ENCODE measurements at places on chromosomes 2 and 18.

DNA sequence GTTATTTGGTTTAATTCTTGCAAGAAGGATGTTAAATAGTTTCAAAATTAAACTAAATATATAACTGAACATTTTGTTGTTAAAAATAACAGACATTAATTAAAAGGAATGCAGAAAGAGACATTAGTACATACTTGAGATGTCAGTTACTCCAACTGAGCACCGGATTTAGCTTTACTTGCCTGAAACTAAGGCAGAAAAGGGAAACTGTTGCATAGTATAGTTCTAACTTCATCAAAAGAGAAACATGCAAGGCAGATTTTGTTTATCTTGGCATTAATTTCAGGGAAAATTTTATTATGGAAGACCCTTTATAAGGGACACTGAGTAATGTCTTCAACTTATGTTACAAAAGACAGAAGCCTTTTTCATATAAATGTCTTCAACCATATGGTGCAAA is 218.3 kb downstream of the STK39 start:
- no peak for DNase-seq

DNA sequence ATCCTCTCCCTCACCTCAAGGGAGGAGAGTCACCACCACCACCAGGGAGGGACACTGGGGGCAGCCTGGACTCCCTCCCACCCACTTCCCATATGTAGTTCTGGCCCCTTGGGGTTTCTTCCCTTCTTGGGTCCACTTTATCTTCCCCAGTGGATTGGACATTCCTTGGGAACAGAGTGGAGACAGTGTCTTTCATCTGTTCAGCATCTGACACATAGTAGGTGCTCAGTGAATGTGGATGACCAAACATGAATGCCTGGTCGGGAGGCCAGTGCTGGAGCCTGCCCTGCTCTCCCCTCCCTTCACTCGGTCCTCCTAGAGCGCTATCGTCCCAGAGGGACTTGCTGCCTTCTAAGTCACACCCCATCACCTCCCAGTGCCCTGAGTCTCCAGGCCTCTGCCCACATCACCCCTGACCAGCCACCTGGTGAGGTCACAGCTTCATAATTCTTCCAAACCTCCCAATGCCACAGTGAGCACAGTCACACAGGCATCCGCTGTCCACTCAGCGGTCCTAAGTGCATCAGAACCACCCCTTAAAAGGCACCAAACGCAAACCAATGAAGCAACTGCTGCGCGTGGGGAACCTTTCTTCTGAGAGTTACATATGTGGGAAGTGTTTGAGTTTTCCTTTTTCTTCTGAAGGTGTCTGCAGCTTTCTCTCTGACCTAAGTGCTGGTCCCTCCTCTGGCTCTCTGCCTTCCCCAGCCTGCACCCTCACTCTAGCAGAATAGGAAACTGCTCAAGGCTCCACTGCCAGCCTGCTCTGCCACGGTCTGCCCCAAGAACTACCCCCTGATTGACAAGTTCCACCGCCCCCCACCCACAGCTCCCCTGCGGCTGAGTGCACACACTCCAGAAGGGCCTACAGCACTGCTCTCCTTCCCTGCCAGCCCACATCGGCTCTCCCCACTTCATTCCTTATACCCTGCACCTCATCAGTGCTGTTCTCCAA is 7.2 kb upstream of the SFXN5 start:
- DNase-seq: no peak

DNA sequence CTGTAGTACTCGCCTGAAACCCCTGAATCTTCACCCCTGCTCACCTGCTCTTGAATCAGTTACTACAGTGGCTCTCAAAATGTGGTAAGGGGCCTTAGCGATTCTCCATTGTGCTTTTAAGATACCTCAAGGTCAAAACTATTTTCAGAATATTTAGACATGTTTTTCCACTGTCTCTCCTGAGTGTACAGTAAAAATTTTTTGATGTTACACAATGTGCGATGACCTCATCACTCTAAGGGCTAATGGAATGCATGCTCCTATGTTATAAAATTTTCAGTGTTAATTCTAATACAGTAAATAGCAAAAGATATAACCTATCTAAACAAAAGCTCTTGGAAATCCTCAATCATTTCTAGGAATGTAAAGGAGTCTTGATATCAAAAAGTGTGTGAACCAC is 336.9 kb upstream of the PKDCC start:
- no peak for DNase-seq

- no peak for DNase-seq
Observed at GRCh38 chr2:238699307-238700116, 148.4 kb upstream of the TWIST2 start.

GRCh38 chr2:14635391-14635871 is 2.9 kb downstream of the LRATD1 start:
- DNase-seq: no peak

- no peak for DNase-seq
Observed at GRCh38 chr2:215900203-215900611, 113.1 kb downstream of the MREG start.

DNA sequence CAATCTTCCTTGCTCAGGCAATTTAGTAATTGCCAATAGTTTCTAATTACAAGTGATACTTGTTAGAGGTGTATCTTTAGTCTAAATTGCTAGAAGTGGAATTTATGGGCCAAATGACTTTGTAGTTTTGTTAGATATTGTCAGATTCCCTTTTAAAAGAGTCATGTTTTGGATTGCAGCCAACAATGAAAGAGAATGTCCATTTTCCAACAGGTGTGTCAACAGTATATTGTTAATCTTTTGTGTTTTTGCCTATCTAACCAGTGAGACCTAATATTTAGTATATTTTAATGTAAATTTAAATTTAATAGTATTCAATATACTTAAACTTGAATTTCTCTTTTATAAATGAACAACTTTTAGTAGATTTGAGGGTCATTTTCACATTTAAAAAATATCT is 259.4 kb upstream of the ETAA1 start:
- DNase-seq: no peak

- no peak for DNase-seq
Observed at GRCh38 chr2:168738062-168738461, 64.4 kb upstream of the NOSTRIN start.

DNA sequence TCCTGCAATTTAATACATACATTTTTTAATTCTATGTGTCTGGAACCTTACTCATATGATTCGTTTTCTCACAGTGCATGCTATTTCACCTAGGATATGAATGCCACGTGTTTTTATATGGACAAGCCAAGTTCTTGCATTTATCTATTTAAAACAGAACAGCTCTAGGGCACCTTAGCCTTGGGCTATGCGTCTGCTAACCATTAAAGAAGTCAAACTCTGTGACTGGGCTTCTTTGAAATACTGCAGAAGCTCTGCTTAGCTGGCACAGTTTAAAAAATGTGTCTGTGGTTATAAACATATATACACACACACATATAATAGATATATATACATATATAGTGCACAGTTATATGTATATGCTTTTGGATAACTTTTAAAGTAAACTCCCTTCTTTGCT is 890.8 kb upstream of the KLHL29 start:
- DNase-seq: no peak

- DNase-seq: no peak
Observed at GRCh38 chr2:658426-658825, 18.8 kb downstream of the TMEM18 start.

- no peak for DNase-seq
Observed at GRCh38 chr2:195683174-195683573, 26.1 kb downstream of the SLC39A10 start.

- DNase-seq: no peak
Observed at GRCh38 chr2:149355716-149356422, 25.5 kb downstream of the LYPD6 start.
